Suprapubic skin (tissue), 4 donors: ENCODE measurements at places on chromosomes 12 and 14.
A peak's percentile ranks its signal among the peaks of the same experiment; 100 is the strongest.

DNA sequence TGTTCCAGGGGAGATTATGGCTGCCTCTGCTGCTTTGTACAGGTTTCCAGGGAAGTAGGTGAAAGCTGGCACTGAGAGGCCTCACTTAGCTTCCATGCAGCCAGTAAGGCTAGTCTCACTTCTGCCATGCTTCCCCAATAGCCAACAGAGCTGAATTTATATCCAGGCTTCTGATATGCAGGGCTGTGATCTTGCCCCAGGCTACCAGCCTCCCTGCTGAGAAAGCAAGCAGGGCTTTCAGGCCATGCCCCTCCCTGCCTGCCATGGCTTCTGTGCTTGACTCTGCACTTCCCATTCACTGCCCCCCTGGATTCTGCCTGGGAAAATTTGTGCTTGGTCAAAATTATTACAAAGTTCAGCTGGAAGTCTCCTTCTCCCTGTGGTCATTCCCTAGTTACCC is 302.1 kb upstream of the FBXO33 start:
- H3K36me3 ChIP-seq = no peaks in the 10 kb centered on the region
- H3K4me3 ChIP-seq = no peak overlapping the region
- H3K27ac ChIP-seq = no peak overlapping the region
- H3K27me3 ChIP-seq = no peaks in the 10 kb centered on the region
- DNase-seq = no peak

DNA sequence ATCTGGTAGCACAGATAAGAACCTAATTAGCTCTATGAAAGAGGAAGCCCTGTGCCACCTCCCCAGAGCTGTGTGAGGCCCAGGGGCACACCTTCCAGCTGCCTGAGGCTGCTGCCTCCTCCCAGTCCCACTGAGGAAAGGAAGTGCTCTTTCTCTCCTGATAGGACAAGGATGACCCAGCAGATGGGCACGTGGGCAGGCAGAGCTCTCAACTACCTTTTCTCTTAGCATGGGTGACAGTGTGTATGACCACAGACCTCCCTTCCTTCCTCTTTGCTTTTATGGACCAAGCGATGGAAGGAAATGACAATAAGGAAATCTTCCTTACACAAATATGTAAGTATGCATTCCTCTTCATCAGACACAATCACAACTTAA is 127.6 kb upstream of the AMIGO2 start:
- no peak for DNase-seq
- no peaks in the 10 kb centered on the region for H3K4me1 ChIP-seq
- no peaks in the 10 kb centered on the region for H3K36me3 ChIP-seq
- H3K27me3 ChIP-seq = no peaks in the 10 kb centered on the region
- H3K4me3 ChIP-seq = no peak overlapping the region

- H3K36me3 ChIP-seq = no peaks in the 10 kb centered on the region
- no peaks in the 10 kb centered on the region for H3K4me1 ChIP-seq
- H3K27ac ChIP-seq = no peak overlapping the region
- no peak overlapping the region for H3K4me3 ChIP-seq
- no peaks in the 10 kb centered on the region for H3K27me3 ChIP-seq
Observed at GRCh38 chr12:107007411-107007810, 20.5 kb upstream of the MTERF2 start.

- DNase-seq = no peak
- H3K4me1 ChIP-seq = no peaks in the 10 kb centered on the region
- H3K36me3 ChIP-seq = no peaks in the 10 kb centered on the region
- H3K27ac ChIP-seq = no peak overlapping the region
Observed at GRCh38 chr12:1325666-1326065, 268.7 kb downstream of the FBXL14 start.

DNA sequence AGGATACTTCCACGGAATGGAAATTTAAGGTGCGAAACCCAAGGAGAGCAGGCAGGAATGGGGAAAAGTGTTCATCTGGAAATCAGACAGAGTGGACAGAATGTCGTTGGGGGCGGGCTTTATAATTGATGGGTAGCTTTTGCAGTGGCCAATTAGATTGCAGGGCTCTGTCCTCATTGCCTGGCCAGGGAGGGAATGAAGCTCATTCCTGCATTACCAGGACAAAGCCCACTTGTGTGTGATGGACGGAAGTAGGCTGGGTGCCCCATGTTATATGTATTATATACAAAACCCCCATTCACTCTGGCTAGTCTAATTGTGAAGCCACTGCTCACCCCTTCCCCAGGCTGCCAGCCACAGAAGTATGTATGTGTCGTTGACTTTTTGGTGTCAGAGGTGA is 23.6 kb downstream of the ZNF664 start:
- H3K4me1 ChIP-seq = peaks cover 21% of the 10 kb centered on the region
- H3K4me3 ChIP-seq = no peak overlapping the region
- no peak overlapping the region for H3K27ac ChIP-seq
- H3K36me3 ChIP-seq = peaks cover 3% of the 10 kb centered on the region
- no peaks in the 10 kb centered on the region for H3K27me3 ChIP-seq
- no peak for DNase-seq

DNA sequence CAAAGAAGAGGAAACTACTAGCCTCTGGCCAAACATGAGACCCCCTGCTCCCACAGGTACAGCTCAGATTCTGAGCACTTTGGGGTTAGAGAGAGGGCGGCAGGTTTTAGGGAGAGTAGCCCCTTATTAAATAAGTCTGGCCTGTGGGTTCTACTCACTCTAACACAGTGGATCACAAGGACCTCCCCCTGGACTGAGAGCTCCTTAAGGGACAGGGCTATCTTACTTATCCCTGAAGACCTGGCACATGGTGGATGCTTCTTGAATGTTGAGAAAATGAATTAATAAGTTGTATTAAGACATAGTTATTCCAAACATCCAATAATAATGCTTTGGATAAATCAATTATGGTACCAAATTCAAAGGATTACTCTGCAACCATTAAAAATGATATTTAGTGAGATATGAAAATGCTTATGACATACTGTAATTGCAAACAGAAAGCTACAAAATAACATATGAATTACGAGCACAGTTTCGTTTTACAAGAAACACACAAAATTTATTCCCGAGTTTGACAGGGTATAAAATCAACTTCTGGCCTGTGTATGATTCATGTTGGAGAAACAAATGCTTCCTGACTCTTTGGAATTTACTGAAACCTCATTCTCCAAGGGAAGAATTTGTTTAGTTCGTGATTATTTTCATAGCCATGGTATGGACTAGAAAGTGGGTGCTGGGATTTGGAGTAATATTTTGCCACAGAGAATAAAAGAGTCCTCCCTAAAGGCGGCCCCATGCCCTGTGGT is 59.3 kb upstream of the BDKRB2 start:
- no peak for DNase-seq
- H3K4me3 ChIP-seq = no peak overlapping the region
- H3K27me3 ChIP-seq = no peaks in the 10 kb centered on the region
- H3K36me3 ChIP-seq = no peaks in the 10 kb centered on the region

DNA sequence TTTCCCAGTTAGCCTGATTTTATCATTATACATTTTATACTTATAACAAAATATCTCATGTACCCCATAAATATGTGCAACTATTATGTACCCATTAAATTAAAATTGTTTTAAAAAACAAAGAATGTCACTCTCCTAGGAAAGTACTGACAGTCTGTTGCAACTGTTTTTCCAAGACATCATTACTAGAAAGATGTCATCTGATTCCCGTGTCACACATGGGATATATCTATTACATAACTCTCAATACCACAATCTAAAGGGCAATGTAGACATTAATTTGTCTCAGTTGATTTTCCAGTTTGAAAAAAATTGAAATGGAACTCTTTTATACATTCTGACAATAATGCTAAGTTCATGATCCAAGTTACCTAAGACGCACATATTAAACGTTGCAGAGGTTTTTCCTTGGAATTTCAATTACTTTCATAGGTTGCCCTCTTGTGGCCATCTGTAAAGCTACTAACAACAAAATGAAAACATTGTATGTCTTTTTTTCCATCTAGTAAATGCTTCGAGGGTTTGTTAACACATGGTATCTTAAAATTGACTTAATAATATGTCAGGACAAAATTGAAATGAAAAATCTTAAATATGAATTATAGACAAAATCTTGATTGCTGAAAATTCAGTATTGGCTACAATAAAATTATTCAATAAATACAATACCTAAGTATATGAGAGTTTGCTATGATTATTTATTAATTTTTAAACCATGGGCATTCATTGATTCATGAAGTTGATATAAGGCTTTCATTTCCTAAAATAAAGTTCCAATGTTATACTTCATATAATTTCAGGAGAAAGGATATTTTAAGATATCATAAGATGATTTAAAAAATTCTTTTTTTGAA is 131.6 kb downstream of the PPFIA2 start:
- H3K27ac ChIP-seq = no peak overlapping the region
- no peaks in the 10 kb centered on the region for H3K27me3 ChIP-seq
- DNase-seq = no peak
- H3K4me3 ChIP-seq = no peak overlapping the region

GRCh38 chr14:104072586-104072985 is 12.9 kb upstream of the ASPG start:
- H3K36me3 ChIP-seq = no peaks in the 10 kb centered on the region
- H3K27ac ChIP-seq = no peak overlapping the region
- H3K4me3 ChIP-seq = no peak overlapping the region
- no peak for DNase-seq
- H3K27me3 ChIP-seq = peaks cover 44% of the 10 kb centered on the region

DNA sequence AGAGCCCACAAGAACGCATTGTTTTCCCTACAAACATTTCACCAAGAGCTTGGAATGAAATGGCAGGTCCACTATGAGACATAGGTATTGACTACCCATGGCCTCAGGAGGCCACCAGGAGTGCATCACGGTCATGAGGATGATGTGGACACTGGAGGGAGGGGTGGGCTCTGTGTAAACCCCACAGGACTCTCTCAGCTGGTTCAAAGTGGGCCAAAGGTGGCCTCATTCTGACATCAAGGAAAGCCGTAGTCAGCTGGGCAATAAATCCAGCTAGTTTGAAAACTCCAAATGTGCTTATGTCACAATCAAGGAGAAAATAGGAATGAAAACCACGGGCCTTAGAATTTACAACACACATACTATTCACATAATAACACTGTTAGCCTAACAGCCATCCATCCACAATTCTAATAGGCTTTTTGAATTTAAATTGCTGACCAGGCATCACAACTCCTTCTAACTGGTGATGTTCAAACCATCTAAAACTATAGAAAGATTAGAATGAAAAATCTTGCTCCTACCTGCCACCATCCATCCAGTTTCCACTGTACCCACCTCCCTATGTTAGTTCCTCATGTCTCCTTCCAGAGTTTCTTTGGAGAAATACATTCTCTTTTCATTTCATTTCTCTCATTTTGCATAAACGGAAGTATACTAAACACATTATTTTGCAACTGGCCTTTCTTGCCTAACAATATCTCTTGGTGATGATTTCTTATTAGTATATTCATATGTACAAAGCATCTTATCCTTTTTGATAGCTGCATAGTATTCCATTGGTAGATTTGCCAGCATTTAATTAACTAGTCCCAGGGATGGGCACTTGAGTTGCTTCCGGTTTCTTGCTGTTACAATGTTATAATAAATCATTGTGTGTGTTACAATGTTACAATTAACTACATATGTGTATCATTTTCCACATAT is 21.5 kb downstream of the CMKLR1 start:
- H3K27ac ChIP-seq = no peak overlapping the region
- H3K36me3 ChIP-seq = no peaks in the 10 kb centered on the region
- DNase-seq = no peak
- H3K27me3 ChIP-seq = peaks cover 5% of the 10 kb centered on the region

DNA sequence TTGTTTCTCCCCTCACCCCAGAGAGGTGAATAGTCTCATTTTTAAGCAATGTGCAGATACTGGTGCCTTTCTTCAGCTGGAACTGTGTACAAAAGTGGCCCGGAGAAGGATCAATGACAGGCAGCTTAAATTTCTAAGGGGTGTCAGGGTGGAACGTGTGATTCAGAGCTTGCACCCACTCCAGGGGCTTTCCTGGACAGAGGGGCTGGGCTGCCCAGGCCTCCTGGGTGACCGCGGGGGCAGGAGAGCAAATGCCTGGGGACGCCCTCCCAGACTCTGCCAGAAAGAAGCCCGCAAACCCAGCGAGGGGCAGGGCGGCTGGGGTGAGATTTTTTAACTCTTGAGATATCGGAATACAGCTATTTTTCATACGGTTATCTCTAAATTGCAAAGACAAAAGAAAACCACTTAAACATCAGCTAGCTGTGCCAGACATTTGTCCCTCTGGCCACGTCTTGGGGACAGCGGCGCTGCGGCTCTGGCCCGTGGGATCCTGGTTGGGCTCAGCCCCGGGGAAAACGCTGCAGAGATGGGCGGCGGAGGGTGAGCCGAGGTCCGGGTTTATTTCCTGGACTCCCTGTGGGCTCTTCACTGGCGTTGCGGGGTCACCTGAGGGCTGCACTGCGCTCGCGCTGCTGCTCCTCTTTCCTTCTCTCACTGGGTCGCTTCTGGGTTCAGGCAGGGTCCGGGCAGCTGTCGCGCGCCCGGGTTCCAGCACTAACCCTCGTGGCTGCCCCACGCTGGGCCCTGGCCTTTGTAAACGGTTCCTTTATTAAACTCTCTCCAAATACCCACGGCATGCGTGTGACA is 35.8 kb downstream of the NFKBIA start:
- H3K27ac ChIP-seq = peak overlapping the region; percentile 11
- H3K36me3 ChIP-seq = no peaks in the 10 kb centered on the region
- no peaks in the 10 kb centered on the region for H3K27me3 ChIP-seq
- H3K4me3 ChIP-seq = no peak overlapping the region
- no peak for DNase-seq
- peaks cover 58% of the 10 kb centered on the region for H3K4me1 ChIP-seq

DNA sequence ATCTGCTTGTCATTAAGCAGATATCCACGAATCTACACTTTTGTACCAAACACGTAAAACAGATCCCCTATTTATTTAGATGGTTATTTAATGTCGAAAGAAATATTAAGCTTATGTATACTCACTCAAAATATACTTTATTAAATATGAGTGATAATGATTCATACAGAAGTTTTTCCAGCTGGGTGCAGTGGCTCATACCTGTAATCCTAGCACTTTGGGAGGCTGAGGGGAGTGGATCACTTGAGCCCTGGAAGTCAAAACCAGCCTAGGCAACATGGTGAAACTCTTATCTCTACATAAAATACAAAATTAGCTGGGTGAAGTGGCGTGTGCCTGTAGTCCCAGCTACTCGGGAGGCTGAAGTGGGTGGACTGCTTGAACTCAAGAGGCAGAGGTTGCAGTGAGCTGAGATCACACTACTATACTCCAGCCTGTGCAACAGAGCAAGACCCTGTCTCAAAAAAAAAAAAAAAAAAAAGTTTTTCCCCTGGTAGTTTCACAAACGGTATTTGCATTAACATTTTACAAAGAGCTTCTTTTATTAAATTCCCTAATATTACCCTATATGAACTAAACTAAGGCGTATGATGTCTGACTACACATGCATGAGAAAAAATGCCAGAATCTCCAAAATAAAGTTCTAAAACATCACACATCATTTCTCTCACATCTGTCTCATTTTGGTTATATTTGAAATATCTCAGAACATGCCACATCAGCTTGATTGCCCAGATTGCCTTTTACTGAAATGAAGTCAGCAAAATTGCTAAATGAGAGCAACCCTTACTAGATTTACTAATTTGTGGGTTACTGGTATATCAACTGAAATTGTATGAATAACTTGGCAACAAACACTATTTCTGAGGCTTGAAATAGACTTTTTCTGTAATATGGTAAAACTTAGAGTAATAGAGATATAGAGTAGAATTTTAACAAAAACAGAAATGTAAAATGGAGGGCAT is 74.9 kb downstream of the PAWR start:
- H3K27ac ChIP-seq = no peak overlapping the region
- no peaks in the 10 kb centered on the region for H3K27me3 ChIP-seq
- H3K4me1 ChIP-seq = no peaks in the 10 kb centered on the region
- peaks cover 10% of the 10 kb centered on the region for H3K36me3 ChIP-seq
